Activated CD4-positive, CD25-positive, alpha-beta regulatory T cell treated with anti-CD3 and anti-CD28 coated beads, Interleukin-2, amount 50 U/mL, for 24 hours (primary cell): ENCODE measurements at places on chromosomes 16 and 17.

- no peak for ATAC-seq
These were observed 140.4 kb downstream of the RGS9 start for GRCh38 chr17:65277576-65277975.

DNA sequence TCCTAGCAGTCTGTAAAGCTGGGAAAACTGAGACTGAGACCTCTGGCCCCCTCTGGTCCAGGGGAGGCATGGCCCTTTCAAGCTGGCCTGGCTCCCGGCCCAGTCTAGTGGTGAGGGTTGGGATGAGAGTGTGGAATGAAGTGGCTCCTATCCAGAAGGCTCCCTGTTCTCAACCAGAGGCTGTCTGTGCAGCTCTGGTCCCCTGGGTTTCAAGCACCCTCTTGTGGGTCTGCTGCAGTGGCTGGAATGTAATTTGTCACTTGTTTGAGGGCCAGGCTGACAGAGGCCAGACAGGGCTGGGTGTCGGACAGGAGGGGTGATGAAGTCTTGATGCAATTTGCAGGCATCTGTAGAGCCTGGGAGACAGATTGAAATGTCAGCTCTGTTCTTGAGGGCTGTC lies 22.1 kb upstream of the PHF12 start:
- no peak for ATAC-seq

GRCh38 chr16:6375465-6376075 lies 957.1 kb upstream of the RBFOX1 start:
- no peak for ATAC-seq

- ATAC-seq = no peak
These were observed 5.2 kb upstream of the MRPL38 start for GRCh38 chr17:75909812-75910274.

DNA sequence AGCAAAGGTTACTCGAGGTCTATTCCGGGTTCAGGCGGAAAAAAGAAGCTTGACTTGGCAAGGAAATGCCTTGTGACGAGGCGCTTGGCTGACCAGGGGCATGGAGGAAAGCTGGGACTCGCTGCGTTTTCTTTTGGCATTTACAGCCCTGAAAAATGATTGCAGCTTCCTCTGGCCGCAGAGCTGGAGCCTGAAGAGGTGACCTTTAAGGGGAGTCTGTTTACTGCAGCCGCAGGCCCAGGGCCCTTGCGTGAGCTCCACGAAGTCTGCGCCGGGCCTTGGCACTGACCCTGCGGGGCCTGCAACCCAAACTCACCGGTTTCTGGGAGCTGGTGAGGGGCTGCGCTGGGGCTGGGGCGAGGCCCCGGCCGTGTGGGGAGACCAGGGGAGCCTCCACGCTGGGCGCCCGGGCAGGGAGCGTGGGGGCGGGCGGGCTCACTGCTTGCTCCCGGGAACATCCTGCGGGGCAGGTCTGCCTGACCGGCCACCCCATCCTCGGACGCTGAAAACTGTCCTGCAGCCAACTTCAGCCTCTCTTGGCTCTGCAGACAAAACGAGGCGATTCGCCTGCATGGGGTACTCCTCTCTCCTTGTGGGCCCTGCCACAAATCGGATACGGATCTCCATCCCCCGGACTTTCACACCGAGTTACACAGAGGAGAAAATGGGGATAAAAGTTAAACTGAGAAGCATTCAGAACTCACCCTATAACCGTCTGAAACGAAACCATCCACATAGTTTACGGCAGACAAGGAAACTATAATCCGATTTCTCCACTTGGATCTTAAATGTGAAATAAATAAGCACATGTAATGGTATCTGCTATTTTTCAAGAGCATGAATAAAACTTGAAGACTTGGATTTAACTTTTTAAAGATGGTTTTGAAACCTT lies 206.3 kb upstream of the FOXF1 start:
- ATAC-seq = no peak

- no peak for ATAC-seq
These were observed 10.4 kb downstream of the MPRIP start for GRCh38 chr17:17052462-17053221.
